Stimulated activated CD8-positive, alpha-beta memory T cell treated with anti-CD3 and anti-CD28 coated beads, Interleukin-4, amount 100 ng/mL, for 1 hour (primary cell): ENCODE measurements at places on chromosomes 3 and 15.

DNA sequence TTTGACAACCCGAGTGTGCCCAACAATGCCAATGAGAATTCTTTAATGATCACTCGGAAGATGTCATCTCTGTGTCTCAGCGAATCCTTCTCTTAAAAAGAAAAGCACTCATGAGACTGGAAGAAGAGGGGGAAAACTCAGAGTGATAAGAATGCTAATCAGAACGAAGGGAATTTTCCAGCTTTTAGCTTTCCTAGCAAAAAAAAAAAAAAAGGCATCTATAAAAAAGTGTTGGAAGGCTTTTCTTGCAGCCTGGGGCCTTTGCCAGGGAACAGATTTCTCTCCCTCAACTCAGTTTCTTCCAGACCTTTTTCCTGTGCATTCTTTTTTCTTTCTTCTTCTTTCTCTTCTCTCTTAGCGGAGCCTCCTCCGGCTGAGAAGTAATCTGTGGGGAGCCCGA is 80.5 kb upstream of the NEO1 start:
- DNase-seq, result no peak

DNA sequence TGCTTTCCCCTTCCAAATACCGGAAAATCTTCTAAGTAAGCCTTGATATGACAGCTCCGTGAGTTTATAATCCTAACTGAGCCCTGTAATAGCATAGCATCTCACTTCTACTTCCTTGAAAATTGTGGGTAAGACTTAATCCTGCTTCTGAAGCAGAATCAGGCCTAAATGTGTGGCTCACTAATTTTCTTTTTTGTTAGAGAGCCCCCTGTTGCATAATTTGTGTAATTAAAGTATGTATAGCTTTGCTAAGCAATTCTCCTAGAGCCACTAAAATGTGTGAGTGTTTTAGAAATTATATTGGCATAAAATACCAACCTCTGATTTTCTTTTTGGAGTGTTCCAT is 304.4 kb downstream of the FGF12 start:
- no peak for DNase-seq

DNA sequence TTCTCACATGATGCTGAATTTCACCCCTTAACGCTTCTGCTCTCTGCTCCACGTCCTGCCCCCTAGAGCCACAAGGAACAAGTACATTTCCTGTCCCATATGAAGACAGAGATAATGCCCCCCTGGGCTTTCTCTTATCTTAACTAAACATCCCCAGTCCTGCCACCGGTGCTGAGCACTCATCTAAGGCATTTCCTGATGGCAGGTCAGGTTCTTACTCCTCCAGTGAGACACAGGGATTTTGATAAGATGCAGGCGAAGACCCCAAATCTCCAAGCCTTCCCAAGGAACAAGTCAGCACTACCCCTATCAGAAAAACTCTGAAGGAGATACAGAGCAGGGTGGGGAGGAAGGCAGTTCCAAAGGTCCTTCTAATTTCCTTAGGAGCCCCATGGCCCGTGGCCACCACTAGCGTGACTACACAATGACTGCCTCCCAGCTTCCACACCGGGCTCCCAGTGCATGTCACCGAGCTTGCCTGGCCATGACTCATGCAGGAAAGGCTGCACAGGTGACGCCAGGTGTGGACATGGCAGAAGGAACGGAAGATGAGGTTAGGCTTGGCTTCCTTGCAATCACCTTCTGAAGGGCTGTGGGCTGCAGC is 152.9 kb downstream of the XXYLT1 start:
- no peak for DNase-seq

DNA sequence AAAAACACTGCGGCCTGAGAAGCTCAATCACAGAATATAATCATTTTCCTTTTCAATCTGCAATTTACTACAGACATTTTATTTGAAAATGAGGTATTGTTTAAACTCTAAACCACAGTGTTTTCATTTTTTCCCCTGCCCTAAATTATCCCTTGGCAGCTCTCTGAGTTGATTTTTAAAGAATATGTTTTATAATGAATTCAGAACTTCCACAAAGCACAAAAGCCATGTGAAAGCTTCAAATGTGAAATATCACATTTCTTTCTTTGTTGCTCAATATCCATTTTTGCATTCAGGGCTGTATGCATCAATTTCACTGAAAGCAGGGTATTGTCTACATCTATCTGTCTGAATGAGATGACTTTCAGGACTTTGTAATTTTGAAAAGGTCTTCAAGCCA is 813.6 kb upstream of the ALCAM start:
- no peak for DNase-seq

- no peak for DNase-seq
Observed at GRCh38 chr3:11247362-11247761, 24.8 kb upstream of the ATG7 start.

- DNase-seq, result no peak
Observed at GRCh38 chr15:43886558-43886957, 59.8 kb downstream of the WDR76 start.

DNA sequence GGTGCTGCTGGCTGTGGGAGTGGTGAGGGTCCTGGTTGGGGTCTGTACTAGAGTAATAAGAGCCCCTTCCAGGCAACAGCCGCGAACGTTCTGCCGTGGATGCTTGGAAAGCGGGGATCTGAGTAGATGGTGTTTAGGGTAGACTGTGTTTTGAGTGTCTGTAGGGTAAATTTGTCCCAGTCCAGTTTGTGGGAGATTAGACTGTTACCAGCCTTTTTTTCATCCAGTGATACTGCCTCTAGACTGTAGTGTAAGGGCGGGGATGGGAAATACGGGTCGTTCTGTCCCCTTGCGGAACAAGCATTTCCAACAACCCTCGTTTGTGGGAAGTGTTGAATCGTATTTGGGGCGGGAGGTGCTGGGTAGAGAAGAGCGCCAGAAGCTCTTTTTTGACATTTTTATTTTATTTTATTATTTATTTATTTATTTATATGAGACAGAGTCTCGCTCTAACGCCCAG is 424 bp downstream of the HAUS2 start:
- no peak for DNase-seq

DNA sequence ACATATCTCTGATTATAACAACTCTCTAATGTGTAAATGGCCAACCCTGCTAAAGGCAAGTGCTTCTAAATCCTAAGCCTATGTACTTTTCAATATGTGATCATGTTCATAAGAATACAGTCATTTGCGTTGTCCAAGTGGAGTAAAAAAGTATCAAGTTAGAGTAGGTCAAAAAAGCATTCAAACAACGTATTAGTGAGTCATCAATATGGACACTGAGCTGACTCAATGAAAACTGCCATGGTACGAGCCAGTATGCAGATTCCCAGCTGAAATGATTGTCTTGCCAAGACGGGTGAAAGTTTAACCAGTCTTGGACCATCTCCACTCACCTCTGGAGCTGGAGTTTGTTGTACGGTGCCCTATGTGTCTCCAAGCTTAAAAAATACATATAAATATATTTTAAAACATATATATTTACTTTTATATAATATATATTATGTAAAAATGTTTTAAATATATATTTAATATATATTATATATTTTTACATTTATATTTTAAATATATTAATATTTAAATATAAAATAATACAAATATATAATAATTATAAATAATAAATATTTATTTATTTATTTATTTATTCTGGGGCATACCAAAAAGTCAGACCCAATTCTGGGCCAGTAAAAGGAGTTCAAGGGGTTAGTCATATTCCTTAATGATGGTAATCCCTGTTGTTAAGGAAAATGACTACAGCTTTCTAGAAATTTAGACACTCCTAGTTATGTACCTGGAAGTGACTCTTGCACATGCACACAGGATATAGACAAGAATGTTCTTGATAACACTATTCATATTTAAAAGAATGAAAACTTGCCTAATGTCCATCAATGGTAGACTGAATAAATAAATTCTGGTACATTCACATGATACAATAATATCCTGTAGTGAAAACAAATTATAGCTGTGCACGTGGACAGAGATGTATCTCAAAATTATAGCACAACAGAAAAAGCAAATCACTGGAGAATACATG is 27.2 kb downstream of the PLSCR4 start:
- no peak for DNase-seq

GRCh38 chr15:61857169-61857829 is 202.9 kb downstream of the VPS13C start:
- no peak for DNase-seq

DNA sequence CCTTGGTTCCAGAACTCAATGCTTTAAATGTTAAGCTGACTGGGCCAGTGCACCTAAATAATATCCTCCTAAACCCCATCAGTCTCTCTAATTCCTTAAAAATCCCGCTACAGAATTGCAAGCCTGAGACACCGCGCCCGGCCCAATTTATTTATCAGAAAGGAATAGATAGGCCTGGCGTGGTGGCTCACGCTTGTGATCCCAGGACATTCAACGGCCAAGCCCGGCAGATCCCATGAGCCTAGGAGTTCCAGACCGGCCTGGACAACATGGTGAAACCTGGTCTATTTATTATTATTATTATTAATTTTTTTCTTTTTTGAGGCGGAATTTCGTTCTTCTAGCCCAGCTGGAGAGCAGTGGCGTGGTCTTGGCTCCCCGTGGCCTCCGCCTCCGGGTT is 28.0 kb upstream of the TUBGCP5 start:
- DNase-seq, result no peak

- no peak for DNase-seq
Observed at GRCh38 chr15:44813231-44813630, 76.9 kb downstream of the TRIM69 start.

- DNase-seq, result no peak
Observed at GRCh38 chr3:110968076-110968475, 103.5 kb upstream of the NECTIN3 start.

DNA sequence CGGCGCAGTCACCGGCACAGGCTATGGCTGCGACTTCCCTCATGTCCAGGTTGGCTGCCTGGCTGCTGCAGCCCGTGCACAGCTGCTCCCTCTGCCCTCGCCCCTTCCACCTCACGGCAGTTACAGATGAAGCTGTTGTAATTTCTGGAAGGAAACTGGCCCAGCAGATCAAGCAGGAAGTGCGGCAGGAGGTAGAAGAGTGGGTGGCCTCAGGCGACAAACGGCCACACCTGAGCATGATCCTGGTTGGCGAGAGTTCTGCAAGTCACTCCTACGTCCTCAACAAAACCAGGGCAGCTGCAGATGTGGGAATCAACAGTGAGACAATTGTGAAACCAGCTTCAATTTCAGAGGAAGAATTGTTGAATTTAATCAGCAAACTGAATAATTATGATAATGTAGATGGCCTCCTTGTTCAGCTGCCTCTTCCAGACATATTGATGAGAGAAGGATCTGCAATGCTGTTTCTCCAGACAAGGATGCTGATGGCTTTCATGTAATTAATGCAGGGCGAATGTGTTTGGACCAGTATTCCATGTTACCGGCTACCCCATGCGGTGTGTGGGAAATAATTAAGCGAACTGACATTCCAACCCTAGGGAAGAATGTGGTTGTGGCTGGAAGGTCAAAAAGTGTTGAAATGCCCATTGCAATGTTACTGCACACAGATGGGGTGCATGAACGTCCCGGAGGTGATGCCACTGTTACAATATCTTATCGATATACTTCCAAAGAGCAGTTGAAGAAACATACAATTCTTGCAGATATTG is 13.2 kb upstream of the GNB4 start:
- DNase-seq, result no peak

- no peak for DNase-seq
Observed at GRCh38 chr3:10983219-10983916, 9.2 kb upstream of the SLC6A1 start.

DNA sequence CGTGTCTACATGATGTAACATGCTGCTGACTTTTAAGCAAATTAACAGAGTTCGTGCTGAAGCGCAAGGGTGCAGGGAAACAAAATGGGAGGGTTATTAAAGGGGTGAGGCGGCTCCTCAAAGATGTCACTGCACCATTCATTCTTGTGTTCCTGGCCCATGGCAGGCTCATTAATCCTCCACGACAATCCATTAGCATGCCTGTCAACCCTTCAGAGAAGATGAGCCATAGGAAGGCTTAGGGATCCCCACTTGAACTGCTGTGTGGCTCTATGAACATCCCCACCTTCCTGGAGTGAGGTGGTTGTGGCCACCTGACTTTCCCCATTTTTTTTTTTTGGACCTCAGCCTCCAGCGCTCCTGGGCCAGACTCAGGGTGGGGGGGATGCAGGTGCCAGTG is 45.8 kb downstream of the IGF1R start:
- no peak for DNase-seq

DNA sequence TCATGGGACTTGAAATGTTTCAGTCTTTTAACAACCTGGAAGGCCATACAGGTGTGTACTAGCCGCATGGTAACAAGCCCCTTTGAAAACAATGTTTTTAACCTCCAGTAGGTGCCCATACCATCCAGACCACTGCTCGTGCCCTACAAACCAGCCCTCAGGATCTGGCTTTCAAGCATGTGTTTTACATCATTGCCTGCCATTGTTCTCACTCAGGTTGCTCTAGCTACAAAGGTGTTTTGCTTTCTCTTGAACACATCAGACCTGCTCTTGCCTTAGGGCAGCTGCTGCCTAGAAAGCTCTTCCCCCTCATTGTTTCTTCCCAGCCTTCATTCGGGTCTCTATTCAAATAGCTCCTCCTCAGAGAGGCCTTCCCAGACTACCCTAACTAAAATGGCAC is 32.3 kb upstream of the MAP3K13 start:
- DNase-seq, result no peak

GRCh38 chr3:14082108-14082657 is 42.5 kb downstream of the CHCHD4 start:
- DNase-seq, result no peak

DNA sequence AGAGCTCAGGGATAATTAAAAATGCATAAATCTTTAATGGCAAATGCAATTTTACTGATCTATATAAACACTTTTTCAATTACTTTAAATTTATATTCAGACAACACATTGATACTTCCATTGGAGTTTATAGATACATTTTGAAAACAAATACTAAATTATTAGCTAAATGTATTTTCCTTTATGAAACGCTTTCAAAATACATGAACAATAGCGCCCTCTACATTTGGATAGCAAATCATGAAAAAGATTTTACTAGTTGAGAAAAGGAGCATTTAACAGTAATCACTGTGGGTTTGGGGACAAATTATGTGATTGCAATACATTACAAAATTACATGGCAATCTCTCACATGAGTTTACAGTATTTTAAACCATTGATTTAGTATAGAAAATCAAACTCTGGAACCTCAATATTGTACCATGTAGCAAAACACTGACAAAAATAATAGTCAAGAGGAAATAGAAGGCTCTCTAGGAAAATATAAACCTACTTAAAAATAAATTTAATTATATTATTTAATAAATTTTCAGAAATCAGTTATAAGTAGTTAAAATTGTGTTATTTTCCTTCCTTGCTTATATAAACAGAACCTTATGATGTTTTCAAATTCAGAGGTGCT is 207.9 kb downstream of the ZIC1 start:
- no peak for DNase-seq

- DNase-seq, result no peak
Observed at GRCh38 chr15:52520421-52520820, 8.3 kb downstream of the MYO5A start.

DNA sequence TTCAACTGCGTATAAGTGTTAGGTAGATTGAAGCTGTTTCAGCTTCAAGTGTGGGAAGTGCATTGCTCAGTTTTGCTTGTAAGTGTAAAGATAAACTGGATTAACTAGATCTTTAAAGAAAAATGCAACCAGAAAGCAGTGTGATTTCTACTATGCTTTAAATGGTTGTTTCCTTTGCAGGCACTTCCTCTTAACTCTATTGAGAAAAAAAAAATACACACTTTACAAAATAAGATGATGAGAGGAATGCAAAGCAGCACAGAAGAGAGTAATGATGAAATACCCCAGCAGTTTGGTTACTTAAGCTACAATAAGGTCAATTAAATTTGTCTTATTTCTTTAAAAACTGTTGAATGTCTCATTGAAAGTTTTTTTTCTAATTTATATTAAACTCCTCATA is 40.8 kb downstream of the DPH6 start:
- no peak for DNase-seq
